ENCODE measurements at places on chromosomes 12 and 14.

DNA sequence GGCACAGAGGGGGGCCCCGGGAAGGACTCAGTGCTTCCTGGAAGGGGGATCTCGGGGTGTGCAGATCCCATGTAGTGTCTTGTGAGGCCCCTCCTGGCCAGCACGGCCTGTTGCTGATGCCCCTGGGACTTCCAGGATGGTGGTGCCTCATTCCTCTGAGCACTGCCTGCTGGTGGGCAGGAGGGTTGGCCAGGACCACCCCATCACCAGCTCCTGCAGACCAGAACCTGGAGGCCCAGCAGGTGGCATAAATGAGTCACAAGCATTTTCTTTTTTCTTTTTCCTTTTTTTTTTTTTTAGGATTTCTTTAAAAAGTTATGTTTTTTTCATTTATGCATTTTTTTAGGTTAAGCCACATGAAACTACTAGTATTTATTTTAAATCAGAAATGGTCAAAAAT is 8.0 kb downstream of the MMP17 start:
- no peak for DNase-seq

DNA sequence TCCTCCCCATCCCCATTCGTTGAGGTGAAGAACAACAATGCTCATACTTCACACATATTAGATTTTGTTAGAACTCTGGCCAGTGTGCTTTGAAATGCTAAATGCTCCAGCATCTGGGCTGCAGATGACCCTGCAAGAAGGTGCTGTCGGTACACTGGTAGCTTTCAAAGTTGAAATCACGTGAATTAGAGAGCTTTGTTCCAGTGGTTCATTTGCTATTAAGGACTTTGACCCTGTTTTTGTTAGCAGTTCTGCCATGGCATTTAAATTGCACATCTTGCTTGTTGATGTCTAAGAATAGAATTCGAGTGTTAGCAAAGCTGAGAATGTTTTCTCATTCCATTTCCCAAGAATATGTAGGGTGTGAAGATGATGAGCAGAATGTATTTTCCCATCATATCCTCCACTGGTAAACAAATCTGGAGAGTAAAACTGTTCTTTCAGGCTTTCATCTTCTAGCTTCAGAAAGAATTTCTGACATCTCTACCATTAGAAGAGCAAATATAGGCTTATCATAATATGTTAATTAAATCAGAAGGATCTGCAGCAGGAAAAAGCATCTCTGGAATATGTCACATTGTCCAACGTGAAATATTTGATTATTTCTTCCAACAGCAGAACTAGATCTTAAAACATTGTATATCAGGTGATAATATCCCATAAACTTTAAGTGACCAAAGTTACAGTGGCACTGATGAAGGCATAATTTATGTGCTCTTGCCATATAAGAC is 98.8 kb upstream of the PDE3A start:
- no peak for DNase-seq

DNA sequence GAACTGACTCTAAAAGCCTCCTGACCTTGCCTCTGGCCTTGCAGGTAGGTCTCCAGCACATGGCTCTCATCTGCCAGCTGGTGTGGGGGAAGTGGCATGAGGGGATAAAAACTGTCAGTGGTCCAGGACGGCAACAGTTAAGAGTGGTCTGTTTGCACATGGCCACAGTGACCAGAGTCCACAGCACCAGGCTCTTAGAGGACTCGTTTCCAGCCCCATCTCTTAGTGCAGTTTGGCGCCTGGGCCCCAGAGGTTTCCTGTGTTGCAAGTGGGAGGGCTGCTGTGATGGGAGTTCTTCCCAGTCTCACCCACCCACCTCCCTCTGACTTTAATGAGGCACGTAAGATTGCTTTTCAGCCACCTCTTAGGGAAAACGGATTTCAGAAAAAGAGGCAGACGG is 37.0 kb downstream of the APPL2 start:
- no peak for DNase-seq

- DNase-seq = no peak
These were observed 160.6 kb downstream of the ADGRD1 start for GRCh38 chr12:131114271-131114670.

DNA sequence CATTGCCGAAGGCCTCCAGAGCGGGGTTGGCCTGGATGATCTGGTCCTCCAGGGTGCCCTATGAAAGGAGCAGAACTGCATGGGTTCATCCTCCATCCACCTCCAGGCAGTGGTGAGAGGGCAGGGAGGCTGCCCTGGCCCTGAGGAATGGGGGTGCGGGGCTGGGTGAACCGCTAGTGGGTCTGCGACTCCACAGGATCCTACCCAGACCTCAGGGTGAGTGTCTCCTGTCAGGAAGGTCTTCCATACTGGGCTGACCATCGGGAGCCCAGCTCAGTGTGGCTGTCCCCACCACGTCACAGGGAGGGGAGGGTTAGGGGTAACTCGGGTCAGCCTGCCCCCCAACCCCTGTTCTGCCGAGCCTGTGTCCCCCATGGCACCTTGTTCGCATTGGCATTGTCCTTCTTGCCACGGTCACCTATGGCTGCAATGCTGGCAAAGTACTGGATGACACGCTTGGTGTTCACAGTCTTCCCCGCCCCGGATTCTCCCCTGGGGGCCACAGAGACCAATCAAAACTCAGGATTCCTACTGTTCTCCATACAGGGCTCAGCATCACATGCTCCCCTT is 3.7 kb downstream of the MYH6 start:
- DNase-seq = no peak

- no peak for DNase-seq
These were observed 72.7 kb downstream of the WSCD2 start for GRCh38 chr12:108201808-108202207.

- DNase-seq = no peak
These were observed 7.1 kb downstream of the ASB2 start for GRCh38 chr14:93969082-93969828.

- no peak for DNase-seq
These were observed 569.9 kb downstream of the TMTC2 start for GRCh38 chr12:83256562-83256961.

DNA sequence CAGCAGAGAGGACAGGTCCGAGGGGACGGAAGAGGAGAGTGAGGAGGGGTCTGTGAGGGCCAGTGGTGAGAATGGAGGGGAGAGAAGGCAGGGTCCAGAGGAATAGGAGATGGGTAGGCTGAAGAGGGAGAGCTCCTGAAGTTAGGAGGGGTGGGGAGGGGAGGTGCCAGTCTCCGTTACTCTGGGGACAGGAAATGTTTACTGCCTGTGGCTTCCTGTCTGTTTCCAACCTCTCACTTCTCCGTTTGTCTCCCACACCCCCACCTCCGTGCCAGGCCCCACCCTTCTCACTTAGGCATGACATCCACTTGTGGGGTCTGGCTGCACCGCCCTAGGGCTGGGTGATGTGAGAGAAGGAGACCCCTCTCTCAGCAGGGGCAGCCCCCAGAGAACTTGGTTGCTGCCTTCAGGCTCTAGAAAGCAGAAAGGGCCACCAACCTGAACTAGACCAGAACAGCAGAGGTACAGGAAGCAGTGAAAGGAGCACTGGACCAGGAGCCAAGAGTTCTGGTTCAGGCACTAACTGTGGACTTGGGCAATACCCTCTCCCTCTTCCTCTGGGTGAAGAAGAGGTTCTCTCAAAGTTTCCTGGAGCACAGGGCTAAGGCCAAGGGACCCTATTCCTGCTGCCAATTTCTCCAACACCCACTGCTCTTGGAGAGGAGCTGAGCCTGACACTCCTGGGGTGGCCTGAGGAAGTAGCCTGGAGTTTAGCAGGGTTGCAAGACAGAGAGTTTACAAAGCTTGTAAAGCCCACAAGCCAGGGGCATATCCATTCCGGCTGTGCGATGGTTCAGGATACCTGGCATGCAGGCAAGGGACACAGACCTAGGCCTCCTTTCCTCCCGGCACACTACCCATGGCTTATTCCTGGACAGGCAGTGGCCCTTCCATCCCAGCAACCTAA is 5.5 kb downstream of the ITGA5 start:
- no peak for DNase-seq

GRCh38 chr14:101506211-101506925 is 54.9 kb upstream of the DIO3 start:
- no peak for DNase-seq

GRCh38 chr14:30260833-30261607 is 297.9 kb upstream of the G2E3 start:
- DNase-seq = no peak

GRCh38 chr12:112049351-112049750 is 36.1 kb downstream of the ERP29 start:
- no peak for DNase-seq

DNA sequence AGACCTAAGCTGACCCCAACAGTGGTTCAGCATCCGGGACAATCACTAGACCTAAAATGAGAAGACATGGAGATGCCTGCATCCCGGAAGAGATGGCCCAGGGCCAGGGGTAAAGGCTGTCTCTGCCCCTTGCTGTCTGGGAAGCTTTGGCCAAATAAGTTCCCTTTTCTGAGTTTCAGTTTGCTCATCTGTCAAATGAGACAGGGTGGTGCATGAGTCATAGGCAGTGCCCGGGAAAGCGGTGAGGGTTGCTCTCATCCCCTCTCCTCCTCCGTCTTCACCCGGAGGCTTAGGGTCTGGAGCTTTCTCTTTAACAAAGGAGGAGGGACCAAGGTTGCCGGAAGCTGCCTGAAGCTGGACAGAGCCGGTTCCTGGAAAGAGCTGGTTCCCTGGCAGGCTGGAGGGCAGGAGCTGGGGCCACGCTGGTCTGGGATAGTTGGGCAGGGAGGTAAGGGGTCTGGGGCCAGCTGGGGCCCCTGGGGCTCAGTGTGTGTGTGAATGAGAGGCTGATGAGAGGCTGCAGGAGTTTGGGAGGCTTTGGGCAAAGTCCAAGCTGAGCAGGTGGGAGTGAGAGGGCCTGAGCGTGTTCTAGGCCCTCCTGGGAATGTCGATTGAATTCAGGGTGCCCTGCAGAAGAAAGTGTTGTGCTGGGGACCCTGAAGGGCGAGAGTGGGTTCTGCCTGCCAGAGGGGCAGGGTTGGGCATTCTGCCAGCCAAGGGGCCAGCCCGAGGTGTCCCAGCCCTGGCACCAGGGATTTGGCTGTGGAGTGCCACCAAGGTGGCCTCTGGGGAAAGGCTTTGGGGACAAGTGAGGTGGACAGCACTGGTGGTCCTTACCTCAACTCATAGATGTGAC is at the start of gene SDSL:
Gene SDSL (plus strand): TSS at position 351 of the 856 bp plus-strand sequence. CDS start 5,603 bp downstream, outside the sequence.
- DNase-seq = peak; percentile 55

All from amniotic stem cell (primary cell).